ENCODE measurements at places on chromosomes 1 and 21.
A peak's percentile ranks its signal among the peaks of the same experiment; 100 is the strongest.

- no peak overlapping the region for H3K4me3 ChIP-seq
- peaks cover 5% of the 10 kb centered on the region for H3K4me1 ChIP-seq
- H3K27me3 ChIP-seq = peaks cover 8% of the 10 kb centered on the region
- no peak overlapping the region for H3K27ac ChIP-seq
- H3K36me3 ChIP-seq = no peaks in the 10 kb centered on the region
- no peak for DNase-seq
Measured at GRCh38 chr1:51948491-51948915, 42.0 kb downstream of the RAB3B start.

DNA sequence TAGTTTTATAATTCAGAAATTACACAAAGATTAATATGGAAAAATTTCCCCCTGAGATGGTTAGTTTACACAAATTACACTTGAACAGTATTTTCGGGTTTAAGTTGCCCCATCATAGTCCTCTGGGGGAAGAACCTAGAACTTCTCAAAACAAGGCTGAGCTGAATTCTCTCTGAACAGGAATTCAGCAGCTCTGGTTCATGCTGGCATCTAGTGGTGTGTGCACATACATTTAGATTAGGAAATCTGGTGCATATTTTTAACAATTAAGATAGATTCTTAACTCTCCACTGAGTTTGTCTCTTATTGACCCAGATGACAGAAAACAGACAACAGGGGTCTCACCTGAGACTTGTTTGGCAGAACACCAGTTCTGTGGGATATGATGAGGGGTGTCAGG, 410.7 kb downstream of the DSCAM start:
- H3K27ac ChIP-seq = no peak overlapping the region
- no peak overlapping the region for H3K4me3 ChIP-seq
- no peaks in the 10 kb centered on the region for H3K27me3 ChIP-seq
- no peak for DNase-seq

GRCh38 chr1:115408533-115408932, 70.5 kb upstream of the NGF start:
- DNase-seq = no peak
- no peaks in the 10 kb centered on the region for H3K36me3 ChIP-seq
- no peaks in the 10 kb centered on the region for H3K27me3 ChIP-seq
- no peaks in the 10 kb centered on the region for H3K4me1 ChIP-seq
- H3K4me3 ChIP-seq = no peak overlapping the region

DNA sequence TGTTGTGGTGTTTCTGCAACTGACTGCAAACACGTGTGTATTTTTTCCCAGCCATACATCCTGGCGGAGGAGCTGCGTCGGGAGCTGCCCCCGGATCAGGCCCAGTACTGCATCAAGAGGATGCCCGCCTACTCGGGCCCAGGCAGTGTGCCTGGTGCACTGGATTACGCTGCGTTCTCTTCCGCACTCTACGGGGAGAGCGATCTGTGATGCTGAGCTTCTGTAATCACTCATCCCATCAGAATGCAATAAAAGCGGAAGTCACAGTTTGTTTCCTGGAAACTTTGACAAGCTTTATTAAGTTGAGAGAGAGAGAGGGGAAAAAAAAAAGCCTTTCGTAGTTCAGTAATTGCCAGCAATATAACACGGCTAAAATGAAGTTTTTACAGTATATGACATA, 32.7 kb upstream of the MTR start:
- peaks cover 1% of the 10 kb centered on the region for H3K4me1 ChIP-seq
- no peak overlapping the region for H3K4me3 ChIP-seq
- DNase-seq = no peak

DNA sequence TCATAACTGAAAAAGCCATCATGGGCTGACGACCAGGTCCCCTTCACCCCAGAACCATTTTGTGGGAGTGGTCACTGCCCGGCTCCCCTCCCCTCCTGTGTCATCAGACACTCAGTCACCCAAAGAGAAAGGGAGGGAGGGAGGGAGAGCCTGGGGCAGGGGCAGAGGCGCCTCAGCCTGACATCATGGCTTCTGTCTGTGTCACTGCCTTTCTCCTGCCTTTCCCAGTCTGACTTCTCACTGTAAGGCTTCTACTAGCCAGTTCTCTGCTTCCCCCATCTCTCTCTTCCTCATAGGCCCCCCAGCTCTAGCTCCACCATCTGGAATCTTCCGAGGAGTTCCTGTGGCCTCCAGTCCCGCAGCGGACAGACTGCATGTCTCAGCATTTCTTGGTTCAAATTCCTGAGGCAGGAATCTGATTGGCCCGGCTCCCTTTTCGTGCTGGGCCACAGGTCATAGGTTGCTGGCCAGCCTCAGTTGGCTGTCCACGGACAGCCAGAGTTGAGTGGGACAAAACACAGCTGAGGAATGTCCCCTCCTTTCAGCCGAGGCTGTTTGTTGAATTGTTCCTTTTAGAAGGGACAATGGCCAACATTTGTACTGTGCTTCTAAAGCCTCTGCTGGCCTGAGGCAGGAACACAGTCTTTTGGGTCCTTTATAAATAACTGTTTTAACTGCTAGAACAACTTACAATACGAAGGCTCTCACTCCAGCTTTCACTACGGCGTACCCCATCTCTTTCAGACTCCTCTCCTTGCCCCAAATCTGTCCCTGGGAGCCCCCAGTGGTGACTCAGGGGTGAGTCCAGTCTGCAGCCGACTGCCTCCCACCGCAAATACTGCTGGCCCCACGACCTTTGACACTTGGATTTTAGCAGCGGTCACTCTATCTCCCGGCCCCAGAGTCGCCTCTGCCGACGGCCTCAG, 18.7 kb upstream of the KANK4 start:
- peaks cover 7% of the 10 kb centered on the region for H3K4me1 ChIP-seq
- H3K27me3 ChIP-seq = no peaks in the 10 kb centered on the region
- no peaks in the 10 kb centered on the region for H3K36me3 ChIP-seq
- H3K27ac ChIP-seq = no peak overlapping the region
- DNase-seq = no peak
- H3K4me3 ChIP-seq = no peak overlapping the region

GRCh38 chr1:19342894-19343616, 30.9 kb downstream of the SLC66A1 start:
- no peaks in the 10 kb centered on the region for H3K27me3 ChIP-seq
- peaks cover 45% of the 10 kb centered on the region for H3K36me3 ChIP-seq
- H3K4me1 ChIP-seq = no peaks in the 10 kb centered on the region
- H3K4me3 ChIP-seq = no peak overlapping the region

- peaks cover 84% of the 10 kb centered on the region for H3K36me3 ChIP-seq
- H3K27ac ChIP-seq = peak overlapping the region; percentile 86
- DNase-seq = no peak
- no peak overlapping the region for H3K4me3 ChIP-seq
- peaks cover 56% of the 10 kb centered on the region for H3K4me1 ChIP-seq
- no peaks in the 10 kb centered on the region for H3K27me3 ChIP-seq
Measured at GRCh38 chr1:32275424-32275823, 16.5 kb upstream of the HDAC1 start.

DNA sequence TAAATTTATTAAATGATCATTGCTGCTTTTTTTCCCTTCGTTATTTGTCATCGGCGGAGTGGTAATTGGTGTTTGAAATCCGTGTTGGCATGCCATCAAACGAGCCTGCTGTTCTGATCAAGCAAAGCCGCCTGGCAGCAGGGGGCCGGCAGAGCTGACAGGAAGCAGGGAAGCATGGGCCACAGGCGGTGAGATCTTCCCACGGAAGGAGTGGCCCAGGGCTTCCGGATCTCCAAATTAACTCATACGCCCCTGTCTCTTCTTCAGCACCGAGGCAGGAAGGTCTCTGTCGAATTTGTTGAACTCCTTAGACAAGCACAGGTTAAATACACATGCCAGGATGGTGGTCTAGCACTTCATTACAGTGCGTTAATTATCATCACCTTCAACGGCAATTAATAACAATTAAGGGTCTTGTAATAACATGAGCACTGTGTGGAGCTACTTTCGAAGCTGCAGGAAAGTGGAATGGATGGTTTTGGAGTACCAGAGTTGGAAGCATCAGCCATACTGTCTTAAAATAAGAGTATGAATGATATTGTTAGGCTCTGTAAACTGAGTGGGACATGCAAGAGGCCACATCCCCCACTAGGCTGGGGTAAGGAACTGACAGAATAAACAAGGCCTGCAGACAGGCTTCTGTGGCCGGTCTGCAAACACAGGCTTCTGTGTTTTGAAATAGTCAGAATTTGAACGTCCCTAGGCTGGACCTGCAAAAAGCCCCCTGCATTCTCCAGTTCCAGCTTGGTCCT, 199.4 kb upstream of the DAB1 start:
- H3K4me1 ChIP-seq = no peaks in the 10 kb centered on the region
- H3K36me3 ChIP-seq = no peaks in the 10 kb centered on the region
- no peaks in the 10 kb centered on the region for H3K27me3 ChIP-seq
- no peak overlapping the region for H3K4me3 ChIP-seq

DNA sequence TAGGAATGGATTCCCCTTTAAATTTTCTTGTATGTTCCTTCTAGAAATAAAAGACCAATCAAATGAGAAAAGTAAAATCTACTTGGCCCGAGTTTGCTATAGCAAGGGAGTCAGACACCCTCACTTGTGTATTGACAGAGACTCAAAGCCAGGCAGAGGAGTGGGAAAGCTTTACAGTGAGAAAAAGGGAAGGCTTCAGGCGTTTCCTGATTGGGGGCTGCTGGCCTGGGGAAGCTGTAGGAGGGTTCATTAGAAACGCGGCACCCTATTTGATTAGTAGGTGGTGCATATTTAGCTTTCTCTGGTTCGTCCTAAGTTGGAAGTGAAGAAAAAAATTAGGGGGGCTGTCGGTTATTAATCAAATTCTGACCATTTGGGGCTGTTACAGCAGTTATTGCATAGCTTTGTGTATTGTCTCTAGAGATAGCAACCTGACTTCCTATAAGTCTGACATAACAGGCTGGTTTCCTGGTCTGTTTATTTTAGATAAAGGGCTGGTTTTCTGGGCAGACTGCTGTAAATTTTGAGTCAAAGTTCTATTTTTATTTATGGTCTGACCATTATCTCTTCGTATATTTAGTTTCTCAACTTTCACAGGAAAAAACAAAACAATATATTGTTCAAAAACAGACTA, 10.0 kb downstream of the SLC25A24 start:
- peaks cover 8% of the 10 kb centered on the region for H3K4me1 ChIP-seq
- H3K27ac ChIP-seq = no peak overlapping the region
- H3K4me3 ChIP-seq = no peak overlapping the region
- no peaks in the 10 kb centered on the region for H3K27me3 ChIP-seq

GRCh38 chr1:176619261-176619660, 156.3 kb downstream of the PAPPA2 start:
- H3K4me3 ChIP-seq = no peak overlapping the region
- no peaks in the 10 kb centered on the region for H3K27me3 ChIP-seq
- H3K27ac ChIP-seq = no peak overlapping the region
- H3K4me1 ChIP-seq = no peaks in the 10 kb centered on the region
- no peaks in the 10 kb centered on the region for H3K36me3 ChIP-seq

- no peak for DNase-seq
- H3K4me1 ChIP-seq = no peaks in the 10 kb centered on the region
- H3K27ac ChIP-seq = no peak overlapping the region
Measured at GRCh38 chr1:214006845-214007244, 19.1 kb downstream of the PROX1 start.

DNA sequence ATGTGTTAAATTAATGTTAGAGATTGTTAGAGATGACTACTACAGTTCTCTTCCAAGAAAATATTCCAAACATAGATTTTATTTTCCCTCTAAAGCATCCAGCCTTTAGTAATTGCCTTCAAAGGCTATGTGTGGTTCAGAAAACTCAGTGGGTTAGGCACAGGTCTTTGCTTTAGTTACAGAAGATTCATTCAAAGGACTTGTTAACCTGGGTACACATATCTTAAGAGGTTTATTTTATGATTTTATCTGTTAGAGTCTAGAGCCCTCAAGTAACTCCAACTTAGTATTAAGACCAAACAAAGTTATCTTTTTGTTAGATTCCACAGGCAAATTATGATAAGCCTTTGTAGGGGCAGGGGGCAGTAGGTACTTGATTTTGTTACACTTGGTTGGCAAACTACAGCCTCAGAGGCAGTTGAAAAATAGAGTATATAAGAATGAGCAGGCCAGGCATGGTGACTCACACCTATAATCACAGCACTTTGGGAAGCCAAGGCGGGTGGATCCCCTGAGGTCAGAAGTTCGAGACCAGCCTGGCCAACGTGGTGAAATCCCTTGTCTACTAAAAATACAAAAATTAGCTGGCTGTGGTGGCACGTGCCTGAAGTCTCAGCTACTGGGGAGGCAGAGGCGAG, 37.9 kb downstream of the CXADR start:
- no peak overlapping the region for H3K27ac ChIP-seq
- no peak for DNase-seq
- H3K4me3 ChIP-seq = no peak overlapping the region
- no peaks in the 10 kb centered on the region for H3K4me1 ChIP-seq
- H3K27me3 ChIP-seq = no peaks in the 10 kb centered on the region

- H3K27me3 ChIP-seq = peaks cover 57% of the 10 kb centered on the region
- peaks cover 4% of the 10 kb centered on the region for H3K36me3 ChIP-seq
- no peak for DNase-seq
- peak within 1 kb of the TSS; percentile 2 for H3K27ac ChIP-seq
- H3K4me3 ChIP-seq = peak within 1 kb of the TSS; percentile 74
Measured at GRCh38 chr1:168136709-168137514, at the start of gene GPR161. GPR161 (minus strand) TSS chr1:168136930; CDS start chr1:168104850, 32,080 bp downstream.

GRCh38 chr1:165456114-165456513, 11.2 kb upstream of the RXRG start:
- H3K27me3 ChIP-seq = peaks cover 30% of the 10 kb centered on the region
- DNase-seq = no peak
- no peak overlapping the region for H3K27ac ChIP-seq
- H3K4me1 ChIP-seq = no peaks in the 10 kb centered on the region
- H3K4me3 ChIP-seq = no peak overlapping the region

DNA sequence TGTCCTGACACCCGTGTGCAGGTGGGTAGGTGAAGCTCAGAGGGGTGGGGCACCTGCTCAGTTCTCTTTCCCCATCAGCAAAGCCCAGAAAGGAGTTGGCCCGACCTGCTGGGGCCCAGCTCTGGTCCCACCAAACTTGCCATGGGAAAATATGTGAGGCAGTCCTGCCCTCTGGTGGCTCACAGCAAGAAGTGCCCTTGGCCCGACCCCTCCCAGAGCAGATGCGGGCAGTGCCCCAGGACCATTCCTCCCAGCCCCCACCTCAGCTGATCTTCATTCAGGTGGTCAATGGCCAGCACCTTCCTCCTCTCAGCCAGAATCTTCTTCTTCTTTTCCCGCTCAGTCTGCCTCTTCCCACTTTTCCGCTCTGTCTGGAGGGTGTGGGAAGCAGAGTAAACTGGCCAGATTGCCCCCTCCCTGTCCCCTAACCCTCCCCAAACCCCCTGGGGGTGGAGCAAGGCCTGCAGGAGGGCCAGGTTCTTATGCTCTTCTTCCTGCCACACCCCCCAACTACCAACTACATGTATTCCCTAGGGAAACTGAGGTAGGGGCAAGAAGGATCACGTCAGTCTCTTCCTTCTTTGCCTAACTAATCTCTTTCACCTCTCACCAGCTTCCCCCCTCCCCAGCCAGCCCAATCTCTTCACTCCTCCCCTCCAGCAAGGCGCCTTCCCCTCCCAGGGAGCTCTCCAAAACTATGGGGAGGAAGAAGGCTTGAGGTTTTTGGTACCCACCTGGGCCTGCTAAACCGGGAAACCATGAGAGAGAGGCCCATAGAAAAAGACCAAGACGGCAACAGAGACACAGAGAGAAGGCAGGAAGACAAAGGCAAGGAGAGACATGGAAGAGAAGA, 15.6 kb downstream of the TNNT2 start:
- H3K4me1 ChIP-seq = no peaks in the 10 kb centered on the region
- H3K27ac ChIP-seq = no peak overlapping the region
- H3K27me3 ChIP-seq = peaks cover 4% of the 10 kb centered on the region
- no peaks in the 10 kb centered on the region for H3K36me3 ChIP-seq
- H3K4me3 ChIP-seq = no peak overlapping the region
